Ovary (tissue), 10 donors: ENCODE measurements at places on chromosomes 12 and 14. TPM values are rescaled to one million over a fixed set of nuclear protein-coding genes. Genes with fewer than 3 reads are reported as not detected.

ATP5MC2 gene
- polyA plus RNA-seq: 438 TPM

RBP5 gene
- 6.4 TPM for polyA plus RNA-seq

UBR7 gene
- 33.3 TPM for polyA plus RNA-seq

SLCO1C1 gene
- 0.60 TPM for polyA plus RNA-seq

TAS2R7 gene
- not detected for polyA plus RNA-seq

KRT72 gene
- polyA plus RNA-seq: not detected

OAS2 gene
- 57.0 TPM for polyA plus RNA-seq

OR4E2 gene
- not detected for polyA plus RNA-seq

TPPP2 gene
- 0.62 TPM for polyA plus RNA-seq

SNRPF gene
- 21.7 TPM for polyA plus RNA-seq

MYBPC1 gene
- polyA plus RNA-seq: not detected

MAP3K9 gene
- polyA plus RNA-seq: 0.80 TPM

SLC5A8 gene
- polyA plus RNA-seq: 0.10 TPM

CCER1 gene
- polyA plus RNA-seq: not detected

VCPKMT gene
- 5.8 TPM for polyA plus RNA-seq

RNASE3 gene
- polyA plus RNA-seq: not detected

WDHD1 gene
- 1.2 TPM for polyA plus RNA-seq

GLIPR1L1 gene
- polyA plus RNA-seq: not detected

HOXC5 gene
- polyA plus RNA-seq: 2.2 TPM

MYF5 gene
- not detected for polyA plus RNA-seq

KMT2D gene
- 35.5 TPM for polyA plus RNA-seq

OR6C4 gene
- polyA plus RNA-seq: not detected

MYF6 gene
- polyA plus RNA-seq: not detected

MFAP5 gene
- polyA plus RNA-seq: 0.46 TPM

PAX9 gene
- 0.04 TPM for polyA plus RNA-seq

PSMA6 gene
- polyA plus RNA-seq: 156 TPM

PCED1B gene
- 19.6 TPM for polyA plus RNA-seq

AMIGO2 gene
- 29.2 TPM for polyA plus RNA-seq

DTX1 gene
- polyA plus RNA-seq: 2.1 TPM

CIDEB gene
- polyA plus RNA-seq: 17.1 TPM

ARID4A gene
- 10.1 TPM for polyA plus RNA-seq

KICS2 gene
- 6.0 TPM for polyA plus RNA-seq

RPL10L gene
- not detected for polyA plus RNA-seq

RNU6-7 gene
- polyA plus RNA-seq: not detected

PLA2G1B gene
- 7.1 TPM for polyA plus RNA-seq

ERBB3 gene
- 1.1 TPM for polyA plus RNA-seq

ART4 gene
- polyA plus RNA-seq: 5.6 TPM

NEDD8 gene
- 180 TPM for polyA plus RNA-seq
